ENCODE measurements at places on chromosomes 5 and 9. TPM values are rescaled to one million over a fixed set of nuclear protein-coding genes. Genes with fewer than 3 reads are reported as not detected.
A peak's percentile ranks its signal among the peaks of the same experiment; 100 is the strongest.

Gene IL17B
- total RNA-seq, result not detected

Gene TYRP1
- total RNA-seq, result 0.18 TPM

GRCh38 chr9:18438300-18438925, 35.5 kb upstream of the ADAMTSL1 start:
- no peak for DNase-seq

GRCh38 chr9:27194401-27195091, 85.5 kb downstream of the TEK start:
- peak; percentile 73 for DNase-seq

- no peak for DNase-seq
Observed at GRCh38 chr5:178768371-178769260, 38.2 kb upstream of the ZNF354A start.

DNA sequence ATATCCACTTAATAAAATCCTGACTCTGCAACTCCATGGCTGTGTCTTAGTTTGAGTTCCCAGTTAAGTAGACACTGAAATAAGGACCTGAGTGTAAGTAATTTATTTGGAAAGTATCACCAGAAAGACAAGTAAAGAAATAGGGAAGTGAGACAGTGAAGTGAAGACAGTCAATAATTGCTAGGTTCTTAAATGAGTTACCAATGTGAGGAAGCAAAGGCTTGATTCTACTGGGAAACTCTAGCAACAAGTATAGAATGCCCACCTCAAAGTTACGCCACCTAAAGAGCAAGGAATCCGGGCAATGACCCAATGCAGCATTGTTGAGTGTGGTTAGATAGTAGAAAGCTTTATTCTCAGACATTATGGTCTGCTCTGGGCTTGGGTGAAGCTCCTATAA, 383.9 kb downstream of the TLR4 start:
- no peak for DNase-seq

- DNase-seq, result no peak
Observed at GRCh38 chr9:34826999-34827538, 117.1 kb upstream of the CCL21 start.

DNA sequence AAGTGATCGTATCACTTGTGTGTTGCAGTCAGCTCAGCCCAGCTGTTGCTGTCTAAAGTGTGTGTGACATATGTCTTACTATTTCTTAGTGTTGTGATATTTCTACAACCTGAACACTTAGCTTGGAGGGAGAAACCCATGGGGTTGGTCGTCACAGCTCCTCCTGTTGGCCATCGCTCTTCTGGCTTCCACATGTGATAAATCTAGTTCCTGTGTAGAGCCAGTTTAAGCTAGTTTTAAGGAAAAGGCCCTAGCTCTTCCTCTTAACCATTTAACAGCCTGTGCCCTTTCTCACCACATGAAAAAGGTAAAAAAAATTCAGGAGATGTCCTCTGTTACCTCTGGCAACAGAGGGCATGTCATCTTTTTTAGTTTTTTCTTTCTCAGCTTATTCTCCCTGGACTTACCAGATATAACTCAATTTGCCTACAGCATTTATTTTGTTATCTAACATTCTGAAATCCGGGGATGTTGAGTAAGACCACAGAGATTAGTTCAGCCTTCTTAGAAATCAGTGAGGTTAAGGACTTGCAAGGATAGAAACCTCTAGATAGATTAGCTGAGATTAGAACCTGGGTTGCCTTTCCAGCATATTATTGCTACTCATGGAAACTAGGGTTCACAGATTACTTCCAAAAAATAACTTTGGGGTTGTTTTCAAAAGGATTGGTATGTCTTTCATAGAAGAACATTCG, 100.4 kb downstream of the GAPVD1 start:
- no peak for DNase-seq

DNA sequence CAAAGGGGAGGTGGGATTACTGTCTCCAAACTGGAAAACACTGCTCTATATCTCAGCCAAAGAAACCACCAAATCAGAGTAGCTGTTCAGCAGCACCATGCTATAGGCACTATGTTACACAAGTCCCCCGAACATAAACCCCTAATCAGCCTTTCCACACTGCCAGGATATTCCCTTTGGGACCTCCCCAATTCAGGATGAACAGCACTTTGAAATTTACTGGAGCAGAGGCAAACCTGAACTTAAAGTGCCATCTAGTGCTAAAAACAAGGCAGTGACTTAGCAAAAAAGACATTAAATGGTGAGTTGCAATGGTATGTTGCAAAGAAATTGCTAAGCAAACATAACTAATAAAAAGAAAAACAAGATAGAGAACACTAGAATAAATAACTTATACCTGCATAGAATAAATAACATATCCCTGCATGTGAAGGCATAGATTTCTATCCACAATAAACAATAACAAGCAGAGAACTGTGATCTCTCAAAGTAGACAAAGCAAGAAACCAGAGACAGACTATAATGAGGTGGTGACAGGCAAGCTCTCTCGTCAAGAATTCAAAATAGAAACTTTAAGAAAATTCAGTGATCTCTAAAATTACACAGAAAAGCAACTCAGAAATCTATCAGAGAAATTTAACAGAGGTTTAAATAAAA, 584.4 kb upstream of the ACO1 start:
- DNase-seq, result peak; percentile 50

DNA sequence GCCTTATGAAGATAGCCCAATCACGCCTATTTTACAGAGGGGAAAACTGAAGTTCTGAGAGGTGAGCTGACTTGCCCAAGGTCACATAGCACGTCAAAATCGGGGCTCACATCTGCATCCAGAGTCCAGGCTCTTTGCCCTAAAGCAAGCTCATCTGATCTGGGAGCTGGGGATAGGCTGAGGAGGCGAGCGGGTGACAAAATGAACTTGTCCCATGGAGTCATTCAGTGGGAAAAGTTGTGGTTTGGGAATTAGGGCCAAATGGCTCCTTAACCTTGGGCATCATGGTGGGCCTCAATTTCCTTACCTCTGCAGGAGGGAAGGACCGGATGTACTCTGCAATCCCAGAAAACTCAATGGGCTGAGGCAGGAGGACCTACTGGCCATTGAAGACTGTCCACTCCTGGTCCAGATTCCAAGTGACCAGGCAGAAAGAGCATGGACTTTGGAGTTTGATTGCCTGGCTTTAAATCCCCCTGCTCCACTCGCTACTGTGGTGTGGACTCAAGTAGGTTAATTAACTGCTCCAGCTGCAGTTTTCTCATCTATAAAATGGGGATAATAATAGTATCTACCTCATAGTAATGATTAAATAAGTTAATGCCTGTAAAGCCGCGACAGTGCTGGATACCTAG, 160.4 kb downstream of the RGS3 start:
- no peak for DNase-seq

GRCh38 chr5:145984072-145984471, 47.7 kb downstream of the SH3RF2 start:
- no peak for DNase-seq

GRCh38 chr9:19947996-19948395, 159.2 kb upstream of the SLC24A2 start:
- no peak for DNase-seq

DNA sequence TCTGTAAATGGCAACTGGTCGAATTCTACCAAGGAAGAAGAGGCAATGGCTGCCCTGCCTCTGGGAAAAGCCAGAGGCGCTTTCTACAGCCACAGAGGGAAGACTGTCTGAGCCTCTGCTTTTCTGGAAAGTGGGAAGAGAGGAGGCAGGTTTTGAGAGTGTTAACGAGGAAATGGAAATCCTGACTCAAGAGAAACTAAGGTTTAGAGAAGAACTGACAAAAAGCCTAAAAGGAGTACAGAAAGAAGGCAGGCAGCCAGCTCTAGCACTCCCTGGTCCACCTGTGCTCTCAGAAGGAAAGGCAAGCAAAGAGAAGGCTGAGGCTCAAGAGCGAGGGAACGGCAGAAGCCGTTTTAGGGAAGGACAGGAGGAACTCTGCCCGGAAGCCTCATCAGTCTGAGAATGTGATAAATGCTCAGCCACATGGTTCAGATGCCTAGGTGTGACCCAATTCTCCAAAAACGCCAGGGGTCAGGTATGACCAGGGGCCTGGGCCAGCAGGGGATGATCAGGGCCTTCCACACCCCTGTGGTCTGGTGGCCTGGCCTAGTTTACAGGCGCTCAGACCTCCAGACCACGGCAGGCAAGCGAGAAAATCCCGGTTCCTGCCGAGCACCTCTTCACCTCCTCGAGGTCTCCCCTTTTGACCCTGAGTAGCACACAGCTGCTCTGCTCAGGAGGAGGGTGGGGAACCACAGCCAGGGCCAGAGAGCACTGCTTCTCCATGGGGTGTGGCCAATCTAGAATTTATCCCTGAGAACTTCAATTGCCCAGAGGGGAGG, 79.9 kb upstream of the FBXW11 start:
- no peak for DNase-seq

DNA sequence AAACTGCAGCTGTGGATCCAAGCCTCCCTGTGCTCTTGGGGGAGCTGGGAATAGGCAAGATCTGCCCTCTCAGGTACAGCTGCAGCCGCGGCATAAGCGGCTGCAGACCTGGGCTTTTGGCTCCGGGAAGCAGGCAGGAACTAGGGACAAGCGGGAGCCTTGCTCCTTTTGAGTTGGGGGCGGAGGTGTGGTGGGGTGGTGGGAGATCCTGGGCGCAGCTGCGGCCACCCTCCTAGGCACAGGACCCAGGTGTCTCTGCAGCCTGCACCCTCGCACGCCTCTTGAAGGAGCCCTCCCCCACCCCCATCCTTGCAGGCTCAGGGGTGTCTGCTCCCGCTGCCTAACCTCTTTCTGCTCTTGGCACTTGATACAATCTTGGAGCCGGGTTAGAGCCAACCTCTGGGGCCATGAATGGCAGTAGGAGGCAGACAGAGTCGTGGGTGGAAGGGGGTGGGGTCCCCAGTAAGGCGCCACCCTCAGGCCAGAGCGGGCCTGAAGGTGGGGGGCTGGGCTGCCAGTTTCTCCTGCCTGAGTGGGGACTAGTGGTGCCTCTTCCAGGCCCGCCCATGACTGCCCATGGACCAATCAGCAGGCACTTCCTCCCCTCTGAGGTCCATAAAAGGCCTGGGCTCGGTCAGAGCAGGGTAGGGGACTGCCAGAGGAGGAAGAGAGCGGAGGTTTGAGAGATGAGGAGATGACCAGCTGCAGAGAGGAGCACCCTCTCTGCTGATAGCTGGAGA, 267.6 kb upstream of the TNC start:
- no peak for DNase-seq

GRCh38 chr9:116905171-116905588, 218.1 kb downstream of the TRIM32 start:
- DNase-seq, result no peak

GRCh38 chr9:9817176-9817575, 795.6 kb downstream of the PTPRD start:
- no peak for DNase-seq

GRCh38 chr5:1762121-1762882, 37.3 kb downstream of the MRPL36 start:
- no peak for DNase-seq

DNA sequence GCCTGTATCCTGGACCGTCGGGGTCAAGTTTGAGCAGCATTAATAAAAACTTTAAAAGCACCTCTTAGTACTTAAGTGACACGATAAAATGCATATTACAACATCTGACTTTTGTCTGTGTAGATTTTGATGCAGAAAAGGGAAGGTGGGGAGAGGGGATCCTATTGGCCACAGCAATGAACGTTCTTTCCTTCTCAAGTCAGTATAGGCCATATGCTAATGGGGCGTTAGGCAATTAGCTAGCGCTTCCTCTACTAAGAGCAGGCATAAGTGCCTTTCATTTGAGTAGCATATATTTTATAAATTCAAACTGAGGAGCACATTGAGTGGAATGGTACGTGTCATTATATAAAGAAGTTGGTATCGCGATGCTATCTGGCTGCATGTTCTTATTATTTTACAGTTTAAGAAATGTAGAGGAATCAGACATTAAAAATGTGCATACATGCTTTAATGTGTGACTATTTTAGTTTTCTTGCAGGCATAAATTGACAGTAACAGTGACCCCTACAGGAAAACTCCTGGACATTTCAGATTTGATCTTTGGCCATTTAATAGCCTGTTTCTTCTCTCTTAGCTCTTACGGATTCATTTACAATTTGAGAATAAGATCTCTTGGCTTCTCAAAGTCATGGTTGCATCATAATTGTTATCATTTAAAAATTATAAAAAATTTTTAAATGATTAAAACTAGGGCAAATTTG, 1.1 kb upstream of the GNA14 start:
- DNase-seq, result no peak

DNA sequence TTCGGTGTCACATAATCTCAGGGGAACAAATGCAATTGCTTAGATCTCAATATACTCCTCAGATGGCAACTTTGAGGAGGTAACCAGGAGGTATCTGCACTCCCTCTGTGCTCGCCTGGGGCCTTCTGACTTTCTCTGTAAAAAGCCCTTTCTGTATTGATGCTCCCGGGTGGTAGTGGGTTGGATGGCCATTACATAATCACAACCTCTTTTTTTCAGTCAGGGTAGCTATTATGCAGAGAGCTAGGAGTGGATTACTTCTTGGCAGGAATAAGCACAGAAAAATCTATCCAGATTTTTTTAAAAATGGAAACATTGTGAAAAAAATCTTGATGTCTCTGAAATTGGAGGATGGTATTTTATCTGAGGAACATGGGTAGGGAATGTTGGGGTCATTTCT, 116.6 kb downstream of the SH3GL2 start:
- no peak for DNase-seq

GRCh38 chr9:100575006-100575405, 2.9 kb upstream of the CAVIN4 start:
- no peak for DNase-seq

- DNase-seq, result peak; percentile 32
Observed at GRCh38 chr9:114224247-114224610, 68.9 kb downstream of the COL27A1 start.

DNA sequence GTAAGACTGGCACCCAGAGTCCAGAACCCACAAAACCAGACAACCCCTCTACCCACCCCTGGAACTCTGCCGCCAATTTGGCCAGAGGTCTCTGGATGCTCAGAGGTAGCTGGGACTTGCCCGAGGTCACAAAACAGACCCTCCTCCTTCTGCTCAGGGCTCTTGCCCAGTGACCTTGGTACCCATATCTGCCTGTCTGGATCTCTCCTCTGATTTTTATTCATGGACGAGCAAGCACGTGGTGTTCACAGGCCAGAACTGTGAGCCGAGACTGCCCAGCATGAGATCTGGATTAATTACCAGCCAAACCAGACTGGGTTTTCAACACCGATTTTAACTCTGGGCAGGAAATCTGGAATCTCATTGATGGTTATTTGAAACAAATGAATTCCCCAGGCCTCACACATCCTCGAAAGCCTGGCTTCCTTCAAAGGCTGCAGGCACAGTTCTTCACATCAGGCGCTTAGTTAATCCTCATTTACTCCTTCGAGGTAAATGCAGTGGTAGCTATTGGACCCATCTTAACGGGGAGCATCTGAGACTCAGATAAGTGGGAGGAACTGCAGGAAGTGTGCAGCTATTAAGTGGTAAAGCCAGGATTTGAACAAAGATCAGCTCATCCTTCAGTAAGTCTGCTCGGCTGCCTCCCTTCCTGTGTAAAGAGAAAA, 21.4 kb downstream of the COL27A1 start:
- DNase-seq, result no peak
